ENCODE measurements at places on chromosomes 4 and X.

GRCh38 chr4:34181891-34182290 lies 2062.4 kb downstream of the ARAP2 start:
- DNase-seq: no peak

DNA sequence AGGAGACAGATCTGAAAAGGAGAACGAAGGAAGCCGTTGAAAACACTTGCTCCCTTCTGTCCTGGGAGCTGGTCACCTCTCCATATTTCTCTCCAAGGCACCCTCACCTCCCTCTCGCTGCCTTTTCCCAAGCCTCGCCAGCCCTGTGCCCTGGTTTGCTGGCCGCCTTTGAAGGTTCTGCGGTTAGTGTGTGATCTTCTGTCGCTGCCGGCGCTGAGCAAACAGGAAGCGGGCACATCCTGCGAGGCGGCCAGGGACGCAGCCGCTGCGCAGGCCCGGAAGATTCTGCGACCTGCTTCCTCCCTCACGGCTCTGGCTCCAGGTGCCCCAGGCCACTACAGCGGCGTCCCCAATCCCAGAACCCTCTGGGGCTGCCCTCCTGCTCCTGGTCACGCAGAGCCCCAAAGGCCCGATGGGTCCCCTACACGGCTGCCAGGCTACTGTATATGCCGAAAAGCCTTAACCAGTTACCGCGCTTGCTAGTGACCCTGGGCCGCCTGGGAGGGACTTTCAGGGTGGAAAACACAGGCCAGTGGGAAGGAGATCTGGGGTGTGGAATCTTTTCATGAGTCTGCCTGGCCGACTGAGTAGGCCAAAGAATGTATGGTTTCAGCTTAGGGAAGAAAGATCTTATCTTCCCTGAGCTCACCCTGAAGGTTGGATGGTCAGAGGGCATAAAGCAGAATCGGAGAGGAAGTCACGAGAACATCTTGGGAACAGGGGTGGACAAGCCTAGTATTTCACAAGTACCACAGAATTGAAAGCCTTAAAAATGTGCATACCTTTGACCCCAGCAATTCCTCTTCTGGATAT lies 2.3 kb upstream of the SASH3 start:
- no peak for DNase-seq

GRCh38 chrX:85309717-85310116 lies 65.9 kb downstream of the ZNF711 start:
- DNase-seq: no peak

DNA sequence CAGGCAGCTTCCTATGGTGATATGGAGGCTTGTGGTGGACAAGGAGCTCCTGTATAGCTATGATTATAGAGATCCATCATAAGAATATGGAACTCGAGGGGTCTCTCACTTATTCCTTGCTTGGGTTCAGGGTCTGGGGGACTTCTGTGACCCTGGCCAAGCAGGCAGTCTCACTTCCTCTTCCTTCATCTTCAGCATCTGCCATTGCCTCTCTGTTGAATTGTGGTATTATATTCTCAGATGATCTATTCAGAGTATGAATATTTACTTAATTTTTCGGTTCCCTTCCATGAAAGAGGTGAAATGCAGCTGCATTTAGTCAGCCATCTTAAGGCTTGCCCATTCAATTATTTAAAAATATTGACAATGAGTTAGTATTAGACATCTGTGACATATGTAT lies 292.9 kb downstream of the SPIN4 start:
- DNase-seq: no peak

GRCh38 chrX:150200820-150201287 lies 162.3 kb upstream of the MAMLD1 start:
- peak; percentile 80 for DNase-seq

GRCh38 chr4:8538703-8539567 lies 41.3 kb upstream of the GPR78 start:
- no peak for DNase-seq

DNA sequence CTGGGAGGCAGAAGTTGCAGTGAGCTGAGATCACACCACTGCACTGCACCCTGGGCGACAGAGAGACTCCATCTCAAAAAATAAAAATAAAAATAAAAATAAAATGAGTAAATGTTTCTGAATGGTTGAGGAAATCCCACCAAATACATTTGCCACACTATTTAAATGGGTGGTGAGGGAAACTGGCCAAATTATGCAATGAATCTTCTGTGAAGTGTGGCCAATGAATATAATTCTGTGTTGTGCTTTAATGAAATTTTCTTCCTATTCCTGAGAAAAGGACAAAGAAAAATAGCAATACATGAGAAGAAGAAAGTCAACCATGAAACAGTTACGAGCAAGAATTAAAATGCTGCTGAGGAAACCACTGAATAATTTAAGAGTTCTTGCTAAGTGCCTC lies 69.9 kb downstream of the CAMK2D start:
- no peak for DNase-seq

- DNase-seq: no peak
These were observed 354.7 kb upstream of the SPANXN4 start for GRCh38 chrX:142671036-142671435.

GRCh38 chrX:103741879-103742278 lies 31.2 kb downstream of the TMEM31 start:
- no peak for DNase-seq

- DNase-seq: no peak
These were observed 40.0 kb downstream of the RAPGEF2 start for GRCh38 chr4:159142681-159143384.

DNA sequence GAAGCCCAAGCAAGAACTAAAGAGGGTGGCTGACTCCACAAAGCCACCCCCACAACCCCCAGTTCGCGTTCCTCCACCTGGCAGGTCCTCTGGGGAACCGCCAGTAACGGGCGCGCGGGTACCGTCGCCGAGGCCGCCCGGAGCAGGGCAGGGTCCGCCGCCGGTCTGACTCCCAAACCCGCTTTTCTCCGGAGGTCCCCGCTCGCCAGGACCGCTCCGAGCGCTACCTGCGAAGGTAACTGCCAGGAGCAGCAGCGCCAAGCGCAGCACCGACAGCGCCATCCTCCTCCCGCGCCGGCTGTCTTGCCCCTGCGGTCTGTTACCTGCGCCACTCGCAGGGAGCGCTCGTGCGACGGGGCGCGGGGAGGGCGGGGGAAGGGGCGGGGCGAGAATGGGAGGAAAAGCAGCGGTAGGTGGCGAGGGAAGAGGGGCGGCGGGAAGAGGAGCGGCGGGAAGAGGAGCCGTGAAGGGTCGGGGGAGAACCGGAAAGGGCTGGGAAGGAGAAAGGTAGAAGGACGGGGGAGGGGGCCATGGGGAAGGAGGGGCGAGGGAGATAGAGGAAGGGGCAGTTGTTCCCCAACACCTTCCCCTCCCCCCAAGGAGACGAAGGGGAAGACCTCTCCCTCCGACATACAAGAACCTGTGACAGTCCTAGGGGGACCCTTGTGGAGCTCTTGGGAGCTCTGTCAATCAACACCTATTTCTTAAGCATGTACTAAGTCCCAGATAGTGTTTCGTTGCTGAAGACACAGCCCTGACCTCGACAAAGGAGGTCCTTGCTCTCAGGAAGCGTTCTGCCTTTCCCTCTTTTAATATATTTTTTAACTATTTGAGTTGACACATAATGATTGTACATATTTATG lies at the start of gene SPINK2:
TSS of gene SPINK2 (minus strand) at position 321 of the 863 bp plus-strand sequence. CDS start at position 282, 39 bp downstream.
- no peak for DNase-seq

DNA sequence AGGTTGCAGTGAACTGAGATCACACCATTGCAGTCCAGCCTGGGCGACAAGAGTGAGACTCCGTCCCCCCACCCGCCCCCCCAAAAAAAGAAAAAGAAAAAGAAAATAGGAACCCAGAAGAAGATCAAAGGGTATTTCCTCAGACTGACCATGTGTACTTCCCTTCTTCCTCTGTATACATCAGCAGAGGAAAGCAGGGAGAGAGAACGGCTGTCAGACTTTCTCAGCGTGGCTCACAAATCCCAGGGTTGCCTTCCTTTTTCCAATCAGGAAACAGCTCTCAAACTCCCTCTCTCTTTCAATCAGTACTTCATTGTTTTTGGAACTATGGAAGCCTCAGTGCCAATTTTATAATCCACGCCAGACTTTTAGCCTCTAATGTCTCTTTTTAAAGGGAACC lies 59.1 kb downstream of the CHRNA9 start:
- DNase-seq: no peak

DNA sequence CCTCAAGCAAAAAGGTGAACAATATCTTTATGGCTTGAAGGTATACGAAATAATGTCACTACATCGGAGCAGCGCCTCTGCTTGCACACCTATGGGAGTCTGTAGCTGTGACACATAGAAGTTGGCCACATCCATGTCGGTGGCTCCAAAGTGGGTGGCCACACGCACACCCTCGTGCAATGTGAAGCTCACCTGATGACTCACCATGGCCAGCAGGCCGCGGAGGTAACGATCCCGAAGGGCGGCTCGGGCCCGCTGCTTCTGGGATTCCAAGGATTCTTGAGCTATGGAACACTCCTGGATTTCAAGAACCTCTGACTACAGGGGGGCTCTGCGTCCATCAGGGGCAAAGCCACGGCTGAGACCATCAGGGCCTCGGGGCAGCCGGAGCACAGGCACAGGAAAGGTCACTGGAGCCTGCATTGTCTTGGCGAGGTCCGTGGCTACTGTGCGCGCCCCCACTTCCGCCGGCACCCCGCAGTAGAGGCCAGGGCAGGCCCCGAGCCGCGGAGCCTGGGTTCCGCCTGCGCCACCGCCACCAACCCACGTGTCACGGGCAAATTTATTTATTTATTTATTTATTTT lies 25.2 kb downstream of the NYX start:
- no peak for DNase-seq

DNA sequence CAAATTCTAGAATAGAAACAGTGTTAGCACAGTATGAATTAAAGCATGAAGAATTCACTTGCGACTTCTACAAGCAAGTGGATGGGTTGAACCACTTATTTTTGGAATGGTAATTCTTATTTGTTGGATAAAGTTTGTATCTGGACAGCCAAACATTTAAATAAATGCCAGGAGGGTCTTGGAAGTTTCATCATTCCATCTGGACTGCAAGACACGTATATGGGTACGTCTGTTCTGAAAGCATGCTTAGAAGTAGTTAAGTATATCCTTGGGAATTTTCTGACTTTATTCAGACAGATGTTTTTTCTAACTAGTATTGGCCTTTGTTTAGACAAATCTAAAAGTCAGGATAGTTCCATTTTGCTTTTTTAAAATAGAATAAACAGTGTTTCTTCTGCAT lies 77.5 kb upstream of the CASK start:
- no peak for DNase-seq

DNA sequence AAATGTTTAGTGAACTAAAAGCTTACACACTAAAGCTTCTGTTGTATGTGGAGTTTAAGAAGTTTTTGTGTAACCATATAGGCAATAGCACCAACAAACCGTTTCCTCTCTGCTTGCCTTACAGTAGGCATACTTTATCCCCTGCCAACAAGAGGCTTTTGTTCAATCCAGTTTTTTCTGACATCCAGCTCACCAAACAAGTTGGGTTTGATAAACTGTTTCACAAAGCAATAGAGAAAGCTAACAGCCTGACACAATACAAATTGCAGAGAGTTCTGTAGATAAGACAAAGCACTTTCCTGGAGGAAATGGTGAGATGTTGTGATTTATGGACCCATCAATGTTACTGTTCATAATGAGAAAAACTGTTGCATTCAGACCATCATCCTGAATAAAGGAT lies 53.8 kb downstream of the PACRGL start:
- no peak for DNase-seq

DNA sequence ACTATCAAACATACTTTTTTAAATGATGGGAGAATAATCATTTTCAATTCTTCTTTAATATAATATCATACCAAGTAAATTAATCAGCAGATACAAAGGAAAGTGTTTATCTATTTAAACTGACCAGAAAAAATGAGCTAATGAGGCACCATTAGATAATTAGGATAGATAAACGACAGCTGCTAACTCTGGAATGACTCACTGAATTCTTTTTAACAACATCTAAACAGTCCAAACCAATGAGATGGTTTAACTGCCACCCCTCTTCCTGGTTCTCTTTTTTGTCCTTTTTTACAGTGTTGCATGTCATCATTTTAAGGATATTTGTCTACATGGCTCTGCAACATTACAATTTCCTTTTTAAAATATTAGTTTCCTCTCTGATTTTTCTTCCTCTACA lies 41.6 kb downstream of the UNC5C start:
- no peak for DNase-seq

- DNase-seq: no peak
These were observed 121.6 kb downstream of the RASL11B start for GRCh38 chr4:52983563-52984303.

DNA sequence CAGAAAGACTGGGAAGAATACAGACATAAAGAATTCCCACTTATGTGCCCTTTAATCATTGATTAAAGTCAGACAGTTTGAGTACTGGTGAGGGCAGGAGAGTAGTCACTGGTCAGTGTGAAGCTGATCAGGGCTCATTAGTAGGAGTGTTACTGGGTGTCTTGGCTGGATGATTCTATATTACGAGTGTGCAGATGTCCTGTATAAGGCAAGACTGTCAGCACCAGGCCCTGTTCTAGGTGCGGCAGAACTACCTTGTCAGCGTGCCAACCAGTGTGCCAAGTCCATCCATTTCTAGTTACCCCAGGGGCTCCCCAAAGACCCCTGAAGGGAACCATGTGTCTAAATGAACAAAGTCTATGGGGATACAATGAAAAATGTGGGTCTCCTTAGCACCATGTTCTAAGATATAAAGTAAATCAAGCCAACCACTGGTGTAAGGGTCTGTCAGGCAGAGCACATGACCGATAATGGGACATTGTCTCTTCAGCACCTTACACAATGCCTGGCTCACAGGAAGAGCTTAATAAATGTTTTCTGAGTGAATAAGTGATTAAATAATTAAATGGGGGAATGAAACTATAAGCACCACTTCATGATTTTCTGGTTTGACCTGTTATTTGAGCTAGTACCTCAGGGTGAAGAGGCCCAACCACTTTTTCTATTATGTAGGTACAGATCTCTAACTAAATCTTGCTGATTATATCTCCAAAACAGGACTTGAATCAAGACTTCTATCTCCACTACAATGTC lies 205.0 kb downstream of the CAMK2D start:
- DNase-seq: no peak

DNA sequence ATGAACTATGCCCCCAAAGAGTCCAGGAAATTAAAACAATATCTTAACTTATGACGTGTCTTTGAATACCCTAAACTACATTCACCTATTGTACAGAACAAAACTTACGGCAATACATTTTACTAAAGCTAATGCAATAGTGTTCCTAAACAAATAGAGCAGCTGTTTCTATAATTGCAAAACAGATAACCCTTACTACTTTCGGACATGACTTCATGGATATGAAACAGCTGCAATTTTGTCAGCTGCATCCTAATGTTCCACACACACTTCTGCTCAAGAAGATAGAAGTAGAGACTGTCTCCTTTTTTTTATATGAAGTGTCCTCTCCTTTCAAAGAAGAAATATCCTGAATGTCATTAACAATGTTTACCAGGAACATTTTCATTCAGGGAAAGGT lies 174.9 kb downstream of the ACTRT1 start:
- no peak for DNase-seq

- DNase-seq: no peak
These were observed 525 bp upstream of the CISD2 start for GRCh38 chr4:102868153-102868780.

- no peak for DNase-seq
These were observed 310.2 kb downstream of the FAT4 start for GRCh38 chr4:125624951-125625350.
